Mammary epithelial cell (primary cell): ENCODE measurements at places on chromosomes 1 and 21.

- DNase-seq = no peak
Observed at GRCh38 chr21:33238146-33238545, 8.4 kb downstream of the IFNAR2 start.

- DNase-seq = no peak
Observed at GRCh38 chr1:238672262-238672661, 714.1 kb upstream of the CHRM3 start.

GRCh38 chr1:179047636-179047997 is 21.9 kb downstream of the FAM20B start:
- no peak for DNase-seq

- no peak for DNase-seq
Observed at GRCh38 chr1:44832056-44832705, 10.9 kb downstream of the PTCH2 start.

DNA sequence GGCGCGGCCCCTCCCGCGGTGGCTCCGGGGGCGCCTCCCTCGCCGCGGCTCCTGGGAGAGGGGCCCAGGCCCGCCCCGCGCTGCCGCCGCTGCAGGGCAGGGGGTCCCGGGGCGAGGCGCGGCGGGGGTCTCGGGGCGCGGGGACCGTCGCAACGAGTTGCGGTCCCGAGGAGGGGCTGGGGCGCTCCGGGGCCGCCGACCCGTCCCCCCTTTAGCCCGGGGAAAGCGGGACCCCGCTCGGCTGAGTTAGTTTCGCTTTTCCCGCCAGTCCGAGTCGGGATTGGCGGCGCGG is 493 bp downstream of the SPSB1 start:
- DNase-seq = no peak

DNA sequence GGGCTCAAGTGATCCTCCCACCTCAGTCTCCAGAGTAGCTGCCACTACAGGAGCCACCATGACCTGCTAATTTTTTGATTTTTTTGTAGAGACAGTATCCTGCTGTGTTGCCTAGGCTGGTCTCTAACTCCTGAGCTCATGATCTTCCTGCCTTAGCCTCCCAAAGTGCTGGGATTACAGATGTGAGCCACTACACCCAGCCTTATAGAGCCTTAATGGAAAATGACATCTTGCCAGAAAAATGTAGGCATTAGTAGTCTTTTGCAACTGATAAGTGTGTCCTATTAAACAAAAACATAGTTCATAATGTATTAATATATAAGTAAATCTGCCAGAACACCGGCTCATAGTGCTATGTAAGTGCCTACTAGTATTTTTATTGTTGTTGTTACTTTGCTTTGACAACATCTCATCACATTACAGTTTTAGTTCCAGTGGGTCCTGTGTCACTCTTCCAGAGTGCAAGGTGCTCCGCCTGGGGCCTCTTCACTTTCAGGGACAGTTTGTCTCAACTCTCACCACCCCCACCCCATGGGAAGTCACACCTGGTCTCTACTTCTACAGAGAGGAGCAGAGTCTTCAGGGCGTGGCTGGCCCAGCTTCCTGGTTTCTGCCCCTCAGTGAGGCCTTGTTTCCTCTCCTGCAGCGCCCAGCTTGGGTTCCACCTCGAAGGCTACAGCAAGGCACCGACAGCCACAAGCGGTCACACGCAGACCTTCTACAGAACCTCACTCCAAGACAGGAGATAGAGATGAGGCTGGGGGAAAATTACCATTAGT is 30.1 kb downstream of the RHOU start:
- DNase-seq = no peak

- DNase-seq = no peak
Observed at GRCh38 chr21:33010931-33011330, 14.8 kb upstream of the OLIG2 start.

DNA sequence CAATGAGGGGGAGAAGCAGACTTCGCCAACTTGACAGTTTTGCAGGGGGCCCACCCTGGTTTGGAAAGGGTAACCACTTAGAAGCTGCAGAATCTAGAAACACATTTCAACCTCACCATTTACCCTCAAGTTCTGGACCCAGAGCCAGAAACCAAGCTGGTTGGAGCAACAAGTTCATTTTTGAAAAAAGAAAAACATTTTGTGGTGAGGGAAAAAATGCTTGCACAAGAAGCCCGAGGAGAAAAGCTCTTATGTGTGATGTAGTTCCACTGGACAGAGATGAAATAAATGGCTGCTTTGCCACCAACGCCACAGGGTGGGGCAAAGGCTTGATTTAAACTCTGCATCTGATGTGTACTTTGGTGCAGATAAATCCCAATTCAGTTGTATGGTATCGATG is 10.6 kb upstream of the NGF start:
- no peak for DNase-seq
